ENCODE measurements at places on chromosomes 2 and 18.

- no peak for DNase-seq
Measured at GRCh38 chr2:138794724-138795123, 14.5 kb upstream of the NXPH2 start.

GRCh38 chr2:3184167-3184566 is 193.5 kb downstream of the EIPR1 start:
- no peak for DNase-seq

- DNase-seq, result no peak
Measured at GRCh38 chr2:63651356-63651755, 62.6 kb downstream of the MDH1 start.

GRCh38 chr18:4403836-4404235 is 51.3 kb downstream of the DLGAP1 start:
- DNase-seq, result no peak

GRCh38 chr2:182845794-182846417 is 20.5 kb downstream of the FRZB start:
- DNase-seq, result no peak

- no peak for DNase-seq
Measured at GRCh38 chr18:63970809-63971205, 926 bp downstream of the SERPINB8 start.

GRCh38 chr2:190126798-190127197 is 64.3 kb upstream of the MSTN start:
- DNase-seq, result no peak

DNA sequence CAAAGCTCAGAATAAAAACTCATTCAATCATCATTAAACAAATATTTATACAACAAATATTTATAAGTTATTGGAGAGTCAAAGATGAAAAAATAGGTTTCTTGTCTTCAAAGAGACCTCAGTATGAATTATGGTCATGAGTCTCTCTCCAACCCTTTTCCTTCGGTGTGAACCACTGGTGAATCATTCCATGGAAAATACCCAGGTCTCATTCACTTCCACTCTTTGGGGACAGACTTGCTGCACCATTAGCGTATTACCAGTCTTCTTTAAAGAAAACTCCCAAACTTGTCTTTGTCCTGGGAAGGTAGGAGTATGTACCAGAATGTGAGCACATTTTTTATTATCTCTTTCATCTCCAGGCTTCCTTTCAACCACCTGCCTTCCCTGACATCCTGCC is 257.4 kb upstream of the RBMS1 start:
- DNase-seq, result no peak

- DNase-seq, result peak; percentile 18
Measured at GRCh38 chr2:205024822-205025518, 479.7 kb downstream of the PARD3B start.

DNA sequence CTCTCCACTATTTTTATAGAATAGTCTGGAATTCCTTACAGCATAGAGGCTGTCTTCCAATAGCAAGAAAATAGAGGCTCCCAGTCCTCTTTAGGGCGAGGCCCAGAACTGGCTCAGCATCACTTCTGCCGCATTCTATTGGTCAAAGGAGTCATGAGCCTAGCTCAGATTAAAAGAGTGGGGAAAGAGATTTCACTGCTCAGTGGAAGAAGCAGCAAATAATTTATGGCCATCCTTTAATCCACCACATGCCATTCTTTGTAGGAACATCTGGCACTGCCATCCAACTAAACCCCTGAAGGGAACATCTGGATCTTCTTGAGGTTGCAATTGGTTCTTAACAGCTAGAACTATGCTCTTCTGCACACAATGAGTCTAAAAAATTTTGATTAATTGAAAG is 43.4 kb upstream of the NEUROD1 start:
- no peak for DNase-seq

- DNase-seq, result no peak
Measured at GRCh38 chr2:26801328-26801727, 15.5 kb downstream of the CENPA start.

GRCh38 chr2:200650195-200650594 is 64.4 kb downstream of the AOX1 start:
- DNase-seq, result no peak

GRCh38 chr18:43010611-43011010 is 104.9 kb downstream of the RIT2 start:
- no peak for DNase-seq

DNA sequence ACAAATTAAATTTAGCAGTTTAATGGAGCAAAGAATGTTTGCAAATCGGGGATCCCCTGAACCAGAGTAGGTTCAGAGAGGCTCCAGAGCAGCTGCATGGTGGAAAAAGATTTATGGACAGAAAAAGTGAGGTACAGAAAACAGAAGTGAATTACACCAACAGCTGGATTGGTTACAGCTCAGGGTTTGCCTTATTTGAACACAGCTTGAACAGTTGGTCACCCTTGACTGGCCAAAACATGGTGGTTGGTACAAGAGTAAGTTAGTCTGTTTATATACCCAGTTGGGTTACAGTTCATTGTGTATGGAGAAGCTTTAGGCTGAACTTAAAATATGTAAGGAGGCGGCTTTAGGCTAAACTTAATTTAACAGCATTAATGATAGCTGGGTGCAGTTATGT is 5.4 kb upstream of the CDCA7 start:
- DNase-seq, result no peak

GRCh38 chr18:33116376-33116775 is 324.1 kb downstream of the CCDC178 start:
- DNase-seq, result no peak

GRCh38 chr18:36942264-36942663 is 113.3 kb downstream of the KIAA1328 start:
- DNase-seq, result no peak

GRCh38 chr18:61840324-61840723 is 52.5 kb downstream of the RNF152 start:
- DNase-seq, result no peak
